ENCODE measurements at places on chromosomes 7 and 10. TPM values are rescaled to one million over a fixed set of nuclear protein-coding genes. Genes with fewer than 3 reads are reported as not detected.
A peak's percentile ranks its signal among the peaks of the same experiment; 100 is the strongest.

DNA sequence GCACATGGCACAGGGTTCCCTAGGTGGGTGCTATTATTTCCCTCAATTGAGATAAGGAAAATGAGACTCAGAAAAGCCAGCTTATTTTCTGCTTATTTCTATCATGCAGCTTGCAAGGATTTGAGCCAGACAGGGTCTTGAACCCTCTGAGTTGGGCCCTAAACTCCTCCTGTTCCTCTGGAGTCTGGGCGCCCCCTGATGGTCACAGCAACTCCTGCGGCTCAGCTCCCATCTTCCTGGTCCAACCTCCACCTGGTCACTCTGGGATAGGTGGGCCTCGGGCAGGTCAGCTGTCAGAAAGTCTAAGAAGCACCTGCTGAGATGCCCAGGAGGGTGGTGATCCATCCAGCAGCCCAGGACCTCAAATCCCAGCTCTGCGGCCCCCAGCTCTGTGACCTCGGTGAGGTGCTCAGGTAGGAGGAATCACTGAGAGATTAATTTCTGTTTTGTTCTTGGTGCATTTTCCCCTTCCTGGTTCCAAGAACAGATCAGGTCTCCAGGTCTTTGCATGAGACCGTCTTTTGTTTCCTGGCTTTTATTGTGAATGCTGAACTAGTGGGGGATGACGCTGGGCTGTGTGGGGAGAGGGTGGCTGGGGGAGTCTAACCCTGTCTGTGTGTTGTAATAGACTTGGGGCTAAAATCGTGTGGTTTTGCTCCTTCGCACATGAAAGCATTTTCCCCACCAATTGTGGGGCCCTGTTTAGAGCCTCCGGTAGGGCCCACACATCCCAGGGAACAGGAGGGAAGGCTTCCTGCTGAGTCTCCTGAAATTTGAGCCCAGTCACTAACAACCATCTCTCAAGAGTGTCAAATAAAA is 32.8 kb downstream of the TMEM130 start:
- H3K27me3 ChIP-seq: no peaks in the 10 kb centered on the region
- H3K27ac ChIP-seq: no peak overlapping the region
- no peaks in the 10 kb centered on the region for H3K36me3 ChIP-seq
- DNase-seq: no peak

DNA sequence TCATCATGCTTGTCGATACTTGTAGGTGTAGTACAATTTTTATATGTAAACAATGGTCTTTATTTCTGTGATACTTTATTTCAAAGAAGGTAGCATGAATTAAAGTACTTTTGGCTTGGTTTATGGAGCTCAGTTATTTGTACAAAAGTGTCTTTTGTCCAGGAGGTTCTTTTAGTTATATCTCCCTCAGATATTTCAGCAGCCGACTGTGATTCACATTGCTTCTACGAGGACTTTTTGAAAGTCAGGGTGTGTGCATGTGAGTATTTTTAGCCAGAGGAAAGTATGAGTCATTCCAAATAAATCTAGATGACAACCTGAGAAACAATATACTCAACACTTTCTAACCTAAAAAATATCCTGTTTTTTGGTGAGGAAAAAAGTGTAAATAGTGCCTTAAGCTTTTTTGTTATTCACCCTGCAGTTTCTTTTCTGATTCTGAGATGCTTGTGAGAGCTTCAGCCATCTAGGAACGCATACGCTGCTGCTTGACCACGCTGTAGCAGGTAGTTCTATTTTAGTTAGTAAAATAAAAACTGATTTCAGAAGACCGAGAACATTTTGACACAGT is 595 bp upstream of the SUN1 start:
- no peak overlapping the region for H3K4me3 ChIP-seq
- no peaks in the 10 kb centered on the region for H3K36me3 ChIP-seq
- H3K27me3 ChIP-seq: no peaks in the 10 kb centered on the region
- H3K4me1 ChIP-seq: peaks cover 16% of the 10 kb centered on the region
- no peak for DNase-seq
- H3K27ac ChIP-seq: peak overlapping the region; percentile 90

The GRM8 gene
- total RNA-seq: not detected

DNA sequence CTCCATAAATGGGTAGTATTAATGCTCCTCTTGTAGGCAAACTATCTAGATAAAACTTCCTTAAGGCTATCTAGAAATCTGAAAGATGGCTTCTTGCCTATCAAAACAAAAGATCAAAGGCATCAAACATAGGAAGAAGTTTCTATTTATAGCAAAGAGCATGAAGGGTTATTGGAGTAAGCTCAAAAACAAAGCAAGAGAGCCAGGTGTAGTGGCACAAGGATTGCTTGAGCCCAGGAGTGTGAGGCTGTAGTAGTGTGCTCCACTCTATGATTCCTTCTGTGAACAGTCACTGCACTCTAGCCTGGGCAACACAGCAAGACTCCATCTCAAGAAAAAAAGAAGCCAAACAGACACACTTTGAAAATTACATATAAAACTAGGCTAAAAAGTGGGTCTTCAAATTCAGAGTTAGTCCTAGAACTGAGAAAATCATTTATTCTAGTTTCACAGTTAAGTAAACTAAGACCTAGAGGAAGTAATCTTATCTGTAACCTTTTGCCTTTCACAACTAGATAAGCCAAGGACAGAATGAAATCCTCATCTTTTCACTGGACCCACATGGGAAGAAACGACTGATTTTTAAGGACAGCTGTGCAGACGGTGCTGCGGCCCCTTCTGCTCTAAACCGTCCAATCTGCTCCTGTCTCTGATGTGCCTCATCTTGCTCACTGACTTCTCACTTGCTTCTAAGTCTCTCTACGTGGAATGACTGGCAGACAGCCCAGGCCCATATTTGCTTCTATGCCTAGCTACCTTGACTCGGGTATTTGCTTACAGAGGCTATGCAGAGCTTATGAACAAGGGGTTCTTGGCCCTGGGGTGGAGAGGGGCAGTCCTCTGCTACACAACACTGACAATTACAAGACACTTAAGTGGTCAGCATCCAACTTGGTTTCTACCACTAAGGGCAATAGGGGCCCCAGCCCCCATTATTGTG is 50.0 kb downstream of the ESYT2 start:
- no peaks in the 10 kb centered on the region for H3K27me3 ChIP-seq
- H3K36me3 ChIP-seq: no peaks in the 10 kb centered on the region

GRCh38 chr7:143205560-143206293 is 16.1 kb upstream of the TAS2R40 start:
- no peaks in the 10 kb centered on the region for H3K4me1 ChIP-seq
- H3K4me3 ChIP-seq: no peak overlapping the region
- no peaks in the 10 kb centered on the region for H3K27me3 ChIP-seq
- H3K36me3 ChIP-seq: no peaks in the 10 kb centered on the region
- peak; percentile 30 for DNase-seq

GRCh38 chr10:69123306-69123746 is 652 bp upstream of the VPS26A start:
- DNase-seq: no peak
- H3K27me3 ChIP-seq: no peaks in the 10 kb centered on the region
- H3K4me3 ChIP-seq: peak overlapping the region; percentile 93
- no peaks in the 10 kb centered on the region for H3K36me3 ChIP-seq
- H3K4me1 ChIP-seq: peaks cover 12% of the 10 kb centered on the region

- H3K36me3 ChIP-seq: no peaks in the 10 kb centered on the region
- H3K4me1 ChIP-seq: no peaks in the 10 kb centered on the region
- no peak overlapping the region for H3K27ac ChIP-seq
- DNase-seq: no peak
- H3K4me3 ChIP-seq: no peak overlapping the region
- H3K27me3 ChIP-seq: no peaks in the 10 kb centered on the region
These were observed 16.0 kb downstream of the TET1 start for GRCh38 chr10:68576118-68576517.

DNA sequence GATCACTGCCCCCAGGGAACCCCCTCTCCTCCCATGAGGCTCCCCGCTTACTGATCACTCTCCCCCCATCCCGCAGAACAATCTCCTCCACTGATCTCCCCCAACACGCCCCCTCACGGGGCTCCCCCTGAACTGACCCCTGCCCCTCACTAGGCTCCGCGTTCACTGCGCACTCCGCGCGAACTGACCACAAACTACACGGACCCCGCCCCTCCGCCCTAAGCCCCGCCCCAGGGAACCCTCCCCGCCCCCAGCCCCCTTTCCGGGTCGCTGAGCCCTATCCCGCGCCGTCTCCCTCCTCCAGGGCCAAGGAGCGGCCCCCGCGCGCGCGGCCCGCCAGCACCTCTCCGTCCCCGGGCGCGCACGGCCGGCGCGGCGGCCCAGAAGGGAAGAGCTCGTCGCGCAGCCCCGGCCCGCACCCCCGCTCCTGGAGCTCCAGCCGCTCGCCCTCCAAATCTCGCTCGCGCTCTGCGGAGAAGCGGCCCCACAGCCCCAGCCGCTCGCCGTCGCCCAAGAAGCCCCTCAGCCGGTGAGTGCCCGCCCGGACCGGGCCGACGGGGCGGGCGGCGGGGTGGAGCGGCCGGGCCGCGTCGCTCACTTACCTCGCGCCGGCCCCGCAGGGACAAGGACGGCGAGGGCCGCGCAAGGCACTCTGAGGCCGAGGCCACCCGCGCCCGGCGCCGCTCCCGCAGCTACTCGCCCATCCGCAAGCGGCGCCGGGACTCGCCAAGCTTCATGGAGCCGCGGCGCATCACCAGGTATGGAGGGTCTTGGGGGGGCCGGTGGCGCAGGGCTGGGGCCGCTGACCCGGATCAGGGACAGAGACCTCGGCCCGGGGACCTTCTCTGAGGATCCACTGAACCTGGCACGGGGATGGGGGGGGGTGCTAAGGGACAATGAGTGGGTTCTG is 19.9 kb upstream of the HSPB1 start:
- DNase-seq: no peak
- no peaks in the 10 kb centered on the region for H3K27me3 ChIP-seq
- no peaks in the 10 kb centered on the region for H3K4me1 ChIP-seq
- H3K4me3 ChIP-seq: peak overlapping the region; percentile 42

The ERVW-1 gene
- total RNA-seq: not detected

DNA sequence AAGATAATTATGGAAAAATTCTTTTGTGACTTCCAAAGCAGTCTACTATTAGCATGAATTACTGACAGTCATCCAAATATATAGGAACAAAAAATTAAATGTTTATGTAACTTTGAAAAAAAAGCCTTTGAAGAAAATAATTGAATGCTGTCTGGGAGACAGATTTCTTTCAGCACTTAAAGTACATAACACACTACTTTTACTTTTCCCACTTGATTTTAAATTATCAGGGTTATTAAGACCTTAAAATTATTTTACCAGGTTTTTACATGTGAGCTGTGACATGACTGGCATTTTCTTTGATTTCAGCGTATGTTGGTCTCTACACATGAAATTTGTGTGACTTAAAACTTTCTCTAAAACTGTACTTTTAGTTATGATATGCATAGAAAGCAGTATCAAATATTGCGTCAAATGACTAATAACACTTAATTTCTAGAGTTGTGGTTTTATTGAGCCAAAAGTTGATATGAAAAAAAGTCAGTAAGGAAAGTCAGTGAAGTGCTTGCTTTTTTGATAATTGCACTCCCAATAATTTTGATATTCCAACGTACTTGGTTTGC is 3.1 kb downstream of the PTEN start:
- DNase-seq: no peak
- H3K27ac ChIP-seq: peak overlapping the region; percentile 98
- H3K4me1 ChIP-seq: no peaks in the 10 kb centered on the region
- no peaks in the 10 kb centered on the region for H3K36me3 ChIP-seq

GRCh38 chr7:50262916-50263690 is 41.4 kb upstream of the IKZF1 start:
- H3K36me3 ChIP-seq: no peaks in the 10 kb centered on the region
- H3K4me1 ChIP-seq: no peaks in the 10 kb centered on the region
- H3K27me3 ChIP-seq: no peaks in the 10 kb centered on the region
- H3K4me3 ChIP-seq: no peak overlapping the region
- H3K27ac ChIP-seq: no peak overlapping the region

- DNase-seq: no peak
- no peaks in the 10 kb centered on the region for H3K27me3 ChIP-seq
- H3K4me3 ChIP-seq: no peak overlapping the region
- H3K27ac ChIP-seq: peak overlapping the region; percentile 83
- H3K36me3 ChIP-seq: no peaks in the 10 kb centered on the region
- peaks cover 52% of the 10 kb centered on the region for H3K4me1 ChIP-seq
These were observed 11.5 kb downstream of the CREB3L2 start for GRCh38 chr7:137990251-137990941.

The DKK1 gene
- total RNA-seq: 2.0 TPM

- no peaks in the 10 kb centered on the region for H3K36me3 ChIP-seq
- no peak for DNase-seq
- no peaks in the 10 kb centered on the region for H3K27me3 ChIP-seq
- H3K4me1 ChIP-seq: no peaks in the 10 kb centered on the region
- peak overlapping the region; percentile 39 for H3K27ac ChIP-seq
These were observed 336.7 kb downstream of the C7orf25 start for GRCh38 chr7:42575171-42575570.

The C10orf67 gene
- not detected for total RNA-seq

GRCh38 chr7:45881759-45882464 is 6.4 kb upstream of the IGFBP1 start:
- H3K4me1 ChIP-seq: no peaks in the 10 kb centered on the region
- no peak overlapping the region for H3K4me3 ChIP-seq
- H3K27ac ChIP-seq: no peak overlapping the region
- peaks cover 4% of the 10 kb centered on the region for H3K27me3 ChIP-seq
- no peaks in the 10 kb centered on the region for H3K36me3 ChIP-seq

The C10orf53 gene
- total RNA-seq: not detected

The ECHDC3 gene
- total RNA-seq: 256 TPM

The STEAP1B gene
- 1.0 TPM for total RNA-seq

GRCh38 chr10:32971536-32972091 is 13.6 kb upstream of the ITGB1 start:
- no peak overlapping the region for H3K27ac ChIP-seq
- H3K27me3 ChIP-seq: no peaks in the 10 kb centered on the region
- DNase-seq: no peak
- H3K4me1 ChIP-seq: no peaks in the 10 kb centered on the region

- no peaks in the 10 kb centered on the region for H3K36me3 ChIP-seq
- peaks cover 4% of the 10 kb centered on the region for H3K4me1 ChIP-seq
- no peaks in the 10 kb centered on the region for H3K27me3 ChIP-seq
- no peak overlapping the region for H3K27ac ChIP-seq
- H3K4me3 ChIP-seq: no peak overlapping the region
These were observed 67.7 kb upstream of the CC2D2B start for GRCh38 chr10:95840121-95840520.

- H3K4me3 ChIP-seq: no peak overlapping the region
- no peaks in the 10 kb centered on the region for H3K27me3 ChIP-seq
- no peak for DNase-seq
- no peaks in the 10 kb centered on the region for H3K4me1 ChIP-seq
- H3K36me3 ChIP-seq: no peaks in the 10 kb centered on the region
These were observed 7.1 kb downstream of the CCDC201 start for GRCh38 chr7:45865594-45866410.
